RCC 7860 (cell line): ENCODE measurements at places on chromosomes 2 and 18.

DNA sequence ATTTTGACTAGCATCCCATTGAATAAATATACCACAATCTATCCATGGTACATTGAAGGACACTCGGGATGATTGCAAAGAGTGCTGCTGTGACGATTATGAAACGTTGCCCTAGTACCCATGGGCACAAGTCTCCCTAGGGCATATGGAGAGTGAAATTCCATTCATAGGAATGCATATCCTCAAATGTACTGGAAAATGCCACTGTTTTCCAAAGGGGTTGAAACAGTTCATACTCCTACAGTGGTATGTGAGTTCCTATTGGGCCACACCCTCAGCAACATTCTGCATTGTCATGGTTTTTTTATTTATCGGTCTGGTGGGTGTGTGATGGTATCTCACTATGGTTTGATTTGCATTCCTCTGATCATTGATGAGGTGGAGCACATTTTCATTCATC, 130.6 kb downstream of the TWIST2 start:
- DNase-seq, result no peak

GRCh38 chr2:118246726-118247125, 158.5 kb downstream of the INSIG2 start:
- peak; percentile 18 for DNase-seq

DNA sequence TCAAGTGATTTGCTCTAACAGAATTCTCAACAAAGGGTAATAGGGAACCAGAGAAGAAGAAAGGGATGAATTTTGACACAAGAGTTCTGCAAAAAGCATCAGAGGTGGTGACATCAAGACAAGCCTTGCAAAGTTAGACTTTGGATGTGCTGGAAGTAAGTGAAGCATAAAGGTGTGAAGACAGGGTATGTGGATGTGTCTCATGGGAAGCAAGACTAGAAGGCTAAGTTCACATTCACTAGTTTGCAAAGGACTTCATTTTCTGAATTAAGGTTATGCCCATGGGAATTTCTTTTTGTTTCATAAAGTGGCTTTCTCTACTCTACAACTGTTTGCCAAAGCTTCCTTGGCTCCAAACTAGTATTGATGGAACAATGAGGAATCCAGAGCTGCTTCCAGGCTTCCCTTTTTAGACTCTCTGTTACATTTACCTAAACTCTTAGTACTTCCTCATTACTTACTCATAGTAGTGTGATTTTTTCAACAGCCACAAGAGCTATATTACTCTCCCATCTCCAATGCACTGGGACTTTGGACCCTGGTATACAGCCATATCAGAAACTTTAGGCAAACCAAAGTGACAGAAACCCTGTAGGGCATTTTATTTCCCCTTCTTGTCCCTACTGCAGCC, 21.1 kb upstream of the IHH start:
- no peak for DNase-seq

GRCh38 chr2:47620770-47621437, 162.0 kb upstream of the MSH6 start:
- DNase-seq, result no peak

- DNase-seq, result no peak
These were observed 31.7 kb downstream of the NGEF start for GRCh38 chr2:232981356-232981755.

- DNase-seq, result no peak
These were observed 53.6 kb upstream of the HAAO start for GRCh38 chr2:42846026-42846425.

GRCh38 chr2:25620711-25621110, 52.7 kb downstream of the DTNB start:
- DNase-seq, result no peak

DNA sequence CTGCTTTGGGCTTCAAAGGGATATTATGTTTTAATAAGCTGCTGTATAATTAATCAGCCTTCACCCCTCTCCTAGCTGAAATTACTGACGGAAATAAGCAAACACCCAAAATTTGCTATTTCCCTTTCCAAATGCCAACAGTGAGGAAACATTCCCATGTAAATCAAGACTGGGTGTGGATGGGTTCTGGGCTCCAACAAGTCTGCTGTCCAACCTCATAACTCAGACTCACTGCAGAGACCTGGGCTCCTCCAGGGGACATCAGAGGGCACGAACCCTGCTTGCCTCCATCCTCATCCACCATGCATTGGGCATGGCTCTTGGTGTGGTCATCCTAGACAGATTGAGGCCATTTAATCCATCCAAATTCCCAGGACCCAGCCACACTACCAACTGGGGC, 173.7 kb downstream of the C1D start:
- DNase-seq, result no peak

- no peak for DNase-seq
These were observed 326.3 kb downstream of the TSN start for GRCh38 chr2:122081751-122082150.

GRCh38 chr18:24039671-24040070, 25.1 kb downstream of the TTC39C start:
- no peak for DNase-seq

DNA sequence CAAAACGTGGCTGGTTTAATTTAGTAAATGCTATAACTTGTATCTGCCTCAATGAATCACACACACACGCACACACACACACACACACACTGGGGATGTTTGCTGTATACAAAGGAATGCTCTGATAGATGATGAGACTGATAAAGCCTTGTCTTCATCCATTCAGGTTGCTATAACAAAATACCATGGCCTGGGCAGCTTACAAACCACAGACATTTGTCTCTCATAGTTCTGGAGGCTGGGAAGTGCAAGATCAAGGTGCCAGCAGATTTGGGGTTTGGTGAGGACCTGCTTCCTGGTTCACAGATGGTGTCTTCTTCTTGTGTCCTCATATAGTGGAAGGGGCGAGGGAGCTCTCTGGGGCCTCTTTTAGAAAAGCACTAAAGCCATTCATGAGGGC, 149.5 kb upstream of the HDAC4 start:
- DNase-seq, result no peak

- no peak for DNase-seq
These were observed 15.8 kb downstream of the BIN1 start for GRCh38 chr2:127091148-127091547.

DNA sequence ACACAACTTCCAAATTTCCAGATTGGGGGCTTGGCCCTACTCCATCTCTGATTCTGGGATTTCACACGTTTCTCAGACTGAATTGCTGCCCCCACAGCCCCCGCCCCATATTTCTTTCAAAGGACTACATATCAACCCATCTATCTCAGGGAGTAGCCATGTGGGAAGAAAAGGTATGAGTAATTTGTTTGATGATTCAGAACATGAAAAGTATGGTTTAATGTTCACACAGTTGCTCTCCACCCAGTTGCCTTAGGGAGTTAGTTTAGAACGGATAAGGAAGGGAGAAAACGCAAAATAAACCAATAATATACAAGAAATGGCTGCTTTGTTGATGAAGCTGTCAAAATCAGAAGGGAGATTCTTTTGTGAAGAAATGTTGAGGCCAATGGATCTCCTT, 145.1 kb downstream of the PIEZO2 start:
- peak; percentile 46 for DNase-seq

DNA sequence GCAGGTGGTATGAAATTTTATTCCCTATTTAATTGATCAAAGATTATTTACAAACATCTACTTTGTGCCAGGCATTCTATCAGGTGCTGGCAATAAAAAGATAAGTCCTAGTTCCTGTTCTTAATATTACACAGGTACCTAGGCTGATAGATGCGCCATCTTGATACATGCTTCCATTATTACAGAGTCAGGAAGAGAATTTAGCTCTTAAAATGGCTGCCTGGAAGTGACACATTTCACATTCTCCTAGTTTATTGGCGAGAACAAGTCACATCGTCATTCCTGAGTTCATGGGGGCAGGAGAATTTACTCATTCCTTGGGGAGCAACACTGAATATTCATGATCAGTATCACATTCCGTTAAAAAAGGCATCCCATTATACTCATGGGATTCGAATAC, 1.1 kb upstream of the DARS1 start:
- no peak for DNase-seq

DNA sequence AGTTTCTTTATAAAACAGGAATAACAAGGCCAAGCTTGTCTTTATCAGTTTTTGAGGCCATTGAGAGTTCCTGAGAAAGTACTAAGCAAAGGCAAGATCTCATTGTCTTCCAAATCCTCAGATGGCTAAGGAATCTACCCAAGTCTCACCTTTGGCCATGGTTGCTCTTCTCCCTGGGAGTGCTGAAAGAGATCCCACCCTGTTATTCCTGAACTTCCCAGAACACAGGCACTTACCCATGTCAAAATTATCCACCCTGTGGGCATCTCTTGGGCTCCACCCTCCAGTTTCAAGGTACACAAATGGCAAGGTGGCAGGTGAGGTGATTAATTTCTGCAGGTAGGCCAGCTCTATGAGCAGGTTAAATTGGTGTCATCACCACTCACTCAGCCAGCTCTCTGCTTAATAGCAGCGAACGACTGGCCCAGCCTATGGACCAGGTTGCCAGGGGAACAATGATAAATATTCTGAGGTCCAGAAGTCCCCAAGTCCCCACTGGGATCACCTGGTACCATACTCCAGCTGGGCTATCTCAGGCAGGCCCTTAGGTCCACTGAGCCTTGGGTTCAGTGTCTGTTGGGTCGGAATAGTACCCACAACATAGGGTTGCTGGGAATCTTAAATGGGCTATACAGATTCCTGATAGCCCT, 2.3 kb upstream of the SPRED2 start:
- DNase-seq, result no peak

DNA sequence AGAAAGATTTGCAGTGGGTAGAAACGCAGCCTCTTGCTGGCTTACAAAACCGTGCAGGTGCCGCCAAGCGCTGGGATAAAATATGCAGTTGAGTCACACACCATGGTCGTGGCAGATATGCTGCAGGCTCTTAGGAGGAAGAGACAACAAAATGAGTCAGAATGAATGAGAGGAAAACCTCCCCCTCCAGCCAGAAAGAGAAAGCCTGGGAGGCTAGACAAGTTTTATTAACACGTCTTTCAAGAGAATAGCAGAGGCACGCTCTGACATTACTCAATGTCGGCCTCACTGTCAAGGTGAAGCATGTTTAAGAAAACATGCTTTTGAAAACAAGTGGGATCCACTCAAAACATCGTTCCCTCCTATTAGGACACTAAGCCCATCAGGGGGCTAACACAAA, 37.1 kb upstream of the ZCCHC2 start:
- DNase-seq, result peak; percentile 75

DNA sequence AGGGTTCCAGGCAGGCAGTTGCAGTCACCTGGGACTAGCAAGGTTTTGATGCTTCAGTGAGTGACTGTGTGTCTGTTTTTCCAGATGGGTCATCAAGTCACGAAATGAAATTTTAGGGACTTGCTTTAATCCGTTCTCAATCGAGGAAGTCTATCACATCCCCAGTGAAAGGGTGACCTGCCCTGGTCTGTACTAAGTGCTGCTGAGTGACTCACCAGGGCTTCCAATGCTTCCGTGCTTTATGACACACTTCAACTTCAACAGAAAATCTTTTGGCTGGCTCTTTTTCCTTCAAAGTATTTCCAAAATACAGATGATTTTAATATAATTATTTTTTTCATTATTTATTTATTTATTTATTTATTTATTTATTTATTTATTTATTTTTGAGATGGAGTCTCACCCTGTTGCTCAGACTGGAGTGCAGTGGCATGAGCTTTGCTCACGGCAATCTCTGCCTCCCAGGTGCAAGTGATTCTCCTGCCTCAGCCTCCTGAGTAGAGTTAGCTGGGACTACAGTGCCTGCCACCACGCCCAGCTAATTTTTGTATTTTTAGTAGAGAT, 18.4 kb downstream of the TFCP2L1 start:
- DNase-seq, result no peak

DNA sequence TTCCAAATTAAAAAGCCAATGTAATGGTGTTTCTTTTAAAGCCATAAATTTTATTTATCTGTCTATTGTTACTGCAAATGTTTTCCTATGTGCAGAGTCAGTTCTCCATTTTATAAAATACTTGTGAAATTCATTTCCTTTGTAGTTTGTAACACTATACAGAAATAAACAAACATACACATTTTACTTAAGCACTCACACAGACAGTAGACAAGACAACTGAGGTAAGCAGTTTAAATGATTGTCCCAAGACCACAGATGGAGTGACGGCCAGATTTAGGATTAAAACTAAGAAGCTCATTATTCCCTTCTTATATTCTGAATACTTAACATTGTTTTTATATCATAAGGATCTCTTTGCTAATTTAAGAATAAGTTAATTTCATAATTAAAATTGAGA, 100.9 kb downstream of the BAZ2B start:
- DNase-seq, result no peak

- DNase-seq, result no peak
These were observed 130.3 kb upstream of the LYPD6 start for GRCh38 chr2:149200109-149200520.

DNA sequence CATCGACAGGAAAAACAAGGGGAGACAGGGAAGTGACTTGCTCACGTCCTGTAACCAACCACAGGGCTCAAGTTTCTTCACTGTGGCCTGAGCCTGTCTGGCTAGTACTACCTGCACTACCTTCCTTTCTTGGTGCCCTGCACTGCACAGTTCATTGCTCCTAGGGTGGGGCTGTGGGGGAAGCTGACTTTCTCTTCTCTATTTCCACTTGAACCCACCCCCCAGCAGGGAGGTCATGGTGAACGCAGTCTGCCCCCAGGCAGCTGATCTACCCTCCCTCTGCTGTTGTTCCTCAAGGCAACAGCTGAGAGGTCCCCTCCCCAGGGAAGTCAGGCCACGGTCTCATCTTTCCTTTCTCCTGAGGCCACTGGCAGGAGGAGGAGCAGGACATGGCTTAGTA, 532.1 kb downstream of the SOX11 start:
- no peak for DNase-seq

- DNase-seq, result no peak
These were observed 34.1 kb upstream of the ASPRV1 start for GRCh38 chr2:69995511-69995910.

DNA sequence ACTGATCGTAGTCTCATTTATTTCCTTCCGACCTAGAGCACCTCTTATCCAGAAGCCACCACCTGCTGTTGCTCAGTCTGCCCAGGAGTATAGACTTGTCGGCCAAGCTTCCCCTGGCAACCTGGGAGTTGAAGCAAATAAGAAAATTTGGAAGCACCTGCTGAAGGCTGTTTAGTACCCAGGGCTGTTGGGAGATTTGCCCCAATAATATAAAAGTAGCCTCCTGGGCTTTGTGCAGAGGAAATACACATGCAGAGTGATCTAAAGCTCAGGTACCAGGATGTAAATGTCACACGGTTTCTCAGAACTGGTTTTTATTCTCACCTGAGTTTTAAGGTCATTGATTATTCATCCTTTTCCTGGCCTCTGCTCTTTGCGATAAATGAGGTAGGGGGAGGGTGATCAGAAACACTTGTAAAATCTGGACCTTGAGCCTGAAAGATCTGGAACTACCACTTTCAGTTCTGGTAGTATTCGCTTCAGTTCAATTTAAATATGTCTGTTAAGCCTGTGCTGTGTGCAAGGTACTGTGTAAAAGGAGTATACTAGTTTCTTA, 789 bp upstream of the COX7A2L start:
- no peak for DNase-seq

- DNase-seq, result peak; percentile 95
These were observed 37.0 kb downstream of the NIFK start for GRCh38 chr2:121699421-121700333.

DNA sequence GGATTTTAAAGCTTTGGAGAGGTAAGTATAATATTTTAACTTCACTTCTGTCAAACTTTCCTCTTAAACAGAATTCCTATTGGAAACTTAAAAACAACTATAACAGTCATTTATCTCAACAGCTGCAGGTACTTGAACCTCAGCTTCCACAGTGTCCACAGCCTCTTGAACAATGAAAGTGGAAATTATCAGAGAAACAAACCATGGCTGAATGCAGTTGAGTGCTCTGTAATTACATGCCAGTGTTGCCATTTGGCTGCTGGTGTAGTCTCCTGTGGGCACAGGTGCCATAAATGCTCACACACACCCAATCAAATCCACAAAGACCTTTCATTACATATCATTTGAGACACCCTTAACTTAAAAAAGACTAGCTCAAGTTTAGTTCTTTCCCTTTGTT, 125.1 kb downstream of the CPS1 start:
- no peak for DNase-seq
